ENCODE measurements at places on chromosomes 6 and 20.

DNA sequence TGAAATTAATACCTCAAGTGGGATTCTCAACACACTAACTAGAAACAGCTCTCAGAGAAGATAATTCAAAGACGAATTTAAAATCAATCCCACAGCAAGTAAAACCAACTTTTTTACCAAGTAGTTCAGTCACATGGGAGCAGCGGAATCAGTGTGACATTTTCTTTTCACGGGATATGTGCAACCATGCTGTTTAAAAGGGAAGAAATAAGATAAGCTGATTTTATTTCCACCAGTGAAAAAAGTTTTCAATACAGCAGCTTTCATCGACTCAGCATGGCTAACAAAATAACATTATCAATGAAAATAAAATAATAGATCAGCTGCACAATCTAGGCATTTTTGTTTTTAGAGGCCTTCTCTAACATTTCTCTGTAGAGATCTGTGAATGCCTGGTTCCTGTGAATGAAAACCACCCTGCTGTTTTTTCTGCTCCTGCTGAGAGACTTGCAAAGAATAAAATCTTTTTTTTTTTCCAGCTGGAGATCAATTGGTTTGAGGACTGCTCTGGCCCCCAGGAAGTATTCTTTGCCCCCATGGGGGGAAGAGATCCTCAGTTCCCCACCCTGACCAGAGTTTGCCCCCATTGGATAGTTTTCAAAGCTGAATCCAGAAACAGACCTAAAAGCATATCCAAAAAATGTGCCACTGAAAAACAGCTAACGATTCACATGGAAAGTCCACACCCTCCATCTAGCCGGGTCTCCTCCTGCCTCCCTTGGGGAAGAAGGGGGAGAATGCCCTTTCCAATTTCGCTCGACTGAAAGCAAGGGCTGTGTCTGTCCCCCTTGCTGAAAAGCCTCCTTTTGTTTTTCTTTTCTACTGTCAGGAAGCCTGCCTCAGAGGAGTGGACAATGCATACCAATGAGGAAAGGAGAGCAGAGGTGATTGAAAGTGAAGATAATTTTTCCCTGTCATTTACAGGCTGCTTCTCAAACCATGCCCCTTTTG lies 317.6 kb downstream of the PRKN start:
- DNase-seq = no peak

GRCh38 chr6:167134448-167135328 lies 11.8 kb downstream of the CCR6 start:
- no peak for DNase-seq

- DNase-seq = peak; percentile 87
Observed at GRCh38 chr6:113825781-113826180, 31.4 kb upstream of the MARCKS start.

GRCh38 chr6:110326057-110326456 lies 32.1 kb downstream of the METTL24 start:
- DNase-seq = no peak

GRCh38 chr6:423799-424345 lies 32.3 kb downstream of the IRF4 start:
- DNase-seq = no peak

- DNase-seq = peak; percentile 64
Observed at GRCh38 chr6:72784071-72784470, 162.2 kb downstream of the KCNQ5 start.

- DNase-seq = no peak
Observed at GRCh38 chr20:19047040-19047950, 165.1 kb upstream of the SLC24A3 start.

GRCh38 chr6:55445648-55446204 lies 118.5 kb downstream of the GFRAL start:
- DNase-seq = peak; percentile 20

GRCh38 chr6:149964308-149965193 lies 808 bp downstream of the ULBP1 start:
- peak; percentile 34 for DNase-seq

GRCh38 chr6:104809116-104809515 lies 50.6 kb downstream of the HACE1 start:
- DNase-seq = no peak

DNA sequence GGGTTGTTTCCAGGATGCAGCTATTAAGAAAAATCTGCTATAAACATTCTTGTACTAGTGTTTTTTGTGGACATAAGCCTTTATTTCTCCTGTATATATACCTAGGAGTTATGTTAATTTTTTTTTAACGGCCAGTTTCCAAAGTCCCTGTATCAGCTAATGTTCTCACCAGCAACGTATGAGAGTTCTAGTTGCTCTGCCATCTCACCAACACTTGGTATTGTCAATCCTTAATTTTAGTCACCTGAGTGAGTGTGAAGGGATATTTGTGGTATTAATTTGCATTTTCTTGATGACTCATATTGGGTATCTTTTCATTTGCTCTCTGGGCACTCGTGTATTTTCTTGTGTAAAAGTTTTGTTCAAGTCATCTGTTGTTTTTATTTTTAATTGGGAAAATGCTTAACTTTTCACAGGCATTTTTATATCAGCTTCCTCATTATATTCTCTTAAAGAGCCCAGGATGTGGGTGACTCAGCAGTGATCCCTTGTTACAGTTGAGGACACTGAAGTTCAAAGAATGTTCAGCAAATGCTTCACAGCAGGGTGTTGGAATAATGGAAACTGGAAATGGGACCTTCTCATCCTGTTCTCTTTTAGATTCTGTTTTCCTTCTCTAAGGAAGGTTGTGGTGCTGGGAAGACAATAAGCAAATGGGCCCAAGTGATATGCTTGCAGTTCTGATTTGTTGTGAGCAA lies 211.7 kb upstream of the PRND start:
- DNase-seq = peak; percentile 88

- no peak for DNase-seq
Observed at GRCh38 chr6:39173270-39173669, 56.0 kb downstream of the KCNK5 start.

GRCh38 chr6:165511807-165512206 lies 151.2 kb downstream of the PDE10A start:
- DNase-seq = no peak

DNA sequence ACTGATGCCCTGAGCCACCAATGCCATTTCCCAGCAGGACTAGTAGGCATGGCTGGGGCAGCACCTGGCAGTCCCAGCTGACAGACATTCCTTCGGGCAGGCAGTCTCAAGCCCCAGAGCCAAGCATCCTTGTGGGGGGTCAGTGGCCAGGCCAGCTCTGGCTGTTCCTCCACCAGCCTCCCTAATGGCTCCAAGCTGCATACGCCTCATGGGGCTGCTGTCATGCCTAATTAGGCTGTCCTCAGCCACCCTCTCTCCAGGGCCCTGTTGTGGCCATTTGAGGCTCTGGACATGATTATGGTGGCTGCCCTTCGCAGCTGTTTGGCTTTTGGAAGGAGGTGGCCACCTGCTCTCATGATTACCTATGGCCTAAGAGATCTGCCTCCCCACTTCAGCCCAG lies 79.4 kb downstream of the DLGAP4 start:
- no peak for DNase-seq

DNA sequence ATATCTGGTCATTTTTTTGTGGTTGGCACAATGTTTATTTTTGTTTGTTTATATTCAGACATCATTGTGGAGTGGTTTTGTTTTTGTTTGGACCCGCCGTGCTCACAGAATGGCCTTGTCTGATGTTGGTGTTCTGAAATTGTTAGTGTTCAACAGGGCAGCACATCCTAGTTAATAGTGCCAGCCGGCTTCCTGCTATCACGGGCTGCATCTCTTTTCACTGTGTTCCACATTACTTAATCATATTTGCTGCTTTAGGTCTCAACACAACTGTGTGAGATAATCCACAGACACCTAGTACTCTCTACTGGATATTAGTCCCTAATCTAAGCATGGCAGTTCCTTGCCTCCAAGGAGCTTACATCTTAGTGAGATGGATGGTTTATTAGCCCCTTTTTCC lies 2.8 kb upstream of the EIF2S2 start:
- DNase-seq = no peak

GRCh38 chr6:152146385-152146784 lies 338.9 kb downstream of the ESR1 start:
- DNase-seq = peak; percentile 93

DNA sequence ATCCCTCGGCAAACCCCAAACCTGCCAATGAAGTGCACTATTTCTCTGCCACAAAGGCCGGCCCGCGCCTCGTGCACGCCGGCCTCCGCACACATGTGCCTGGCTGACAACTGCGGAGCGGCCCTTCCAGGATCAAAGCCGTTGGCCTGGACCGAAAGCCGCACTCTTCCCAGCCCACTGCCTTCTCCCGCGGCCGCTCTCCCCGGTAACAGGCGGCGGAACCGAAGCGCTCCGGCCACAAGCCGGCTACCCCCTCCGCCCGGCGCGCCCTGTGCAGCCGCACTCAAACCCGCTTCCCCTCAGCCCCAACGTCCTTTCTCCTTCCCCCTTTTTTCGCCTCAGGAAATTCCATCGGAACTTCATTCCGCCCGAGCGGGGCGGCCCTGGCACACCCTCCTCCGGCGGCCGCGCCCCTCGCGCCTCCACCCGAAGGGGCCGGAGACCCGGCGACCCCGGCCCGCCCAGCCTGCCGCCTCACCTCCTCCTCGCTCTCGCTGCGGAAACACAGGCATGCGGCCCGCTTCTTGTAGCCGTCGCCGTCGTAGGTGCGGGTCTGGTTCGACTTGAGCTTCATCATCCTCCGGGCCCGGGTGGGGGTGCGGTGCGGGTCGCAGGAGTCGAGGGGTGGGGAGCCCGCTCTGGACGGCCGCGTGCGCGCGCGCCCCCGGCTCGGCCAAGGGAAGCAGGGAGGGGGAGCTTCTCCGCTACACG lies 528 bp downstream of the NUDT3 start:
- peak; percentile 55 for DNase-seq

DNA sequence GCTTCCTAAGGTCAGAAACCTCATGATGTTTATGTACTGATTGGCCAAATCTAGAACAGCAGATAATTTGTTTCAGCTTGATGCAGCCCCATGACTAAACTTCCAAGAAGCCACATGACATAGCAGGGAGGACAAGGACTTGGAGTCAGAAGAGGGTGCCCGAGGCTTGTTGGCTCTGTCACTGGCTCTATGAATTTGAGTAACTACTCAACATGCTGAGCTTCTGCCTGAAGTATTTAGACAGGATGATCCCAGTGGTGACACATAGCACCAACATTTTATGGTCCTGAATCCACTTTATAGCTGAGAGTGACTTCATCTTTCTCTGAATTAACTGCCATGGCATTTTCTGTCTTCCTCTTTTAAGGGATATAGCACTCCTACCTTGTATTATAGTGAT lies 13.5 kb upstream of the TBX18 start:
- DNase-seq = peak; percentile 92

GRCh38 chr20:9119776-9120175 lies 50.9 kb downstream of the PLCB4 start:
- DNase-seq = peak; percentile 71

DNA sequence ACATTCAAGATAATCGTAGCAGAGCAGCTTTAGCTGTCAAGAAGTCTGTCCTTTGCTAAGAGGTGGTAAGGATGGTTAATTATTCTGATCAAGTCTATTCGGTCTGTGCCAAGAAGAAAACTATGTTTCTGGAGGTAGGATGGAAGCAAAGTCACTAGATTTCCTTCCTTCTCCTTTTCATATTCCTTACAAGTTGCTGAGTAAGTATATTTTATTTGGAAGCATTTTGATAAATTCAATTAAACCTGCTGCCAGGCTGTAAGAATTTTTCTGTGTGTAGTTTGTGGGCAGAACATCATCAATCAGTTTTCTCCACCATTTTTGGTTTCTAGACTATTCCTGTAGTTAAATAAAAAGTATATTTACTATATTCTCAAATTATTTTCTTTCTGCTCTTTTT lies 311.3 kb downstream of the PRKN start:
- DNase-seq = no peak

GRCh38 chr20:10837901-10838300 lies 164.1 kb upstream of the JAG1 start:
- no peak for DNase-seq

DNA sequence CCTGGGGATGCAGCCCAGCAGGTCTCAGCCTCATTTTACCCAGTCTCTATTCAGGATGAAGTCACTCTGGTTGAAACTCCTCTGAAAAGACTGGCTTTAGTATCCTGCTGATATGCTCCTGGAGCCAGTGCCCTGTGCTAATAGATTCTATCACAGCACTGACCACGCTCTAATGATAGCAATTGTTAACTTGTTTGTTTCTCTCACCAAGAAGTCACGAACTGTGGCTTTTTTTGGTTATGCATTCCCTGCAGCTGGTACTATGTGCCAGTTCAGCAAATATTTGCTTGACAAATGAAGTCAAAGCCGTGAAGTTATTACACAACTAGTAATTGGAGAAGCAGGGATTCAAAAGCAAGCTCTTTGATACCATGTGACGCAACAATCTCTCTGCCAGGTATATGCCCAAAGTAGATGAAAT lies 754.6 kb downstream of the KIF16B start:
- no peak for DNase-seq

DNA sequence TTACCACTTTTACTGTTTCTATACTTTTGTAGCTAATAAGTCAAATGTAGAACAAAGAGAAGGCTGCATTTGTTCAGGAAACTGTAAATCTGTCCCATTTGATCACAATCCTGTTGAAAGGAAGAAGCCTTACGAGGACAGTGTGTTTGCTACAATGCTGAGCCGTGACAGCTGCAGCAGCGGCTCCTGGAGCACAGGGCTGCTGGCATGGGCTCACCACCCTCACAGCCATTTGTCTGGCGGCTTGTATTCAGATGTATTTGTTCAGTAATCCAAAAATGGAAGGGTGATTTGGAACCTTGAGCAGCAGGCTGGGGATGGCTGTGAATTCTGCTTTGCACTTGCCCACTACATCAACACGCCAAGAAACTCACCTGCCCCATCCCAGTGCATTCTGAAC lies 5.7 kb downstream of the TUBB2A start:
- DNase-seq = no peak

Measured in EH (cell line).